ENCODE measurements at places on chromosomes 2 and 18. TPM values are rescaled to one million over a fixed set of nuclear protein-coding genes. Genes with fewer than 3 reads are reported as not detected.
A peak's percentile ranks its signal among the peaks of the same experiment; 100 is the strongest.

DNA sequence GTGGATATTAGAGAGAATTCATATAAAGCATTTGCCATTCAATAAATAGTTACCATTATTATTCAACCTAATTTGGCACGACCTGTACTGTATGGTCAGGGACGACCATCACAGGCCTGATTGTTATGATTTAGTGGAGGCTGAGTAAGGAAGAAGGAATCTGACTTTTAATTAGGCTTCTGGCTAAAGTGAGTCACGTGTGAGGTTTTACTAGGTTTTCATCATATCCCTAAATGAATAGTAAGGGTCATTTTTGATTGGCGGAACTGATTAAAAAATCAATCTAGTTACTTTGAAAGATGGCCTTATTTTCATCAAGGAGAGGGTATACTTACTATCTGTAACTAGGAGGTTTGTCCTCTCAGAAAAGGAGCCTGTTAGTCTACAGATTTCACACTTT is 143.4 kb downstream of the ADCYAP1 start:
- H3K4me3 ChIP-seq: no peak overlapping the region
- no peak for DNase-seq

Gene C18orf54
- 10.2 TPM for total RNA-seq

DNA sequence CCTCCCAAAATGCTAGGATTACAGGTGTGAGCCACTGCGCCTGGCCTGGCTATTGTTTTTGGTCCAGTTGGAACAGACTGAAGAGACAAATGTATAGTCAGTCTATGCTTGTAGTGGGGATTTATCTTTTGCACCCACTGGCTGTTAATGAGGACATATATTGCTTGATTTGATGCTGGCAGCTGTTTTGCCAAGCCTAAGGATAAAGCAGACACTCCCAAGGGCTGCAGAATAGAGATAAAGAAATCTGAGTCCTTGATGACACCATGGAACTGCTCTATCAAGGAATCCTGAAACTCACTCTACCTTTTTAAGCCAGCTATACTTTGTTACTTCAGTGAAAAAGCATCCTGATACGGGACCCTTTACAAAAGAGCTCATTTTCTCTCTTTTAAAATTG is 43.1 kb upstream of the ENOSF1 start:
- DNase-seq: no peak
- no peaks in the 10 kb centered on the region for H3K27me3 ChIP-seq
- H3K36me3 ChIP-seq: peaks cover 12% of the 10 kb centered on the region
- H3K27ac ChIP-seq: no peak overlapping the region

Gene PLB1
- 4.5 TPM for total RNA-seq

DNA sequence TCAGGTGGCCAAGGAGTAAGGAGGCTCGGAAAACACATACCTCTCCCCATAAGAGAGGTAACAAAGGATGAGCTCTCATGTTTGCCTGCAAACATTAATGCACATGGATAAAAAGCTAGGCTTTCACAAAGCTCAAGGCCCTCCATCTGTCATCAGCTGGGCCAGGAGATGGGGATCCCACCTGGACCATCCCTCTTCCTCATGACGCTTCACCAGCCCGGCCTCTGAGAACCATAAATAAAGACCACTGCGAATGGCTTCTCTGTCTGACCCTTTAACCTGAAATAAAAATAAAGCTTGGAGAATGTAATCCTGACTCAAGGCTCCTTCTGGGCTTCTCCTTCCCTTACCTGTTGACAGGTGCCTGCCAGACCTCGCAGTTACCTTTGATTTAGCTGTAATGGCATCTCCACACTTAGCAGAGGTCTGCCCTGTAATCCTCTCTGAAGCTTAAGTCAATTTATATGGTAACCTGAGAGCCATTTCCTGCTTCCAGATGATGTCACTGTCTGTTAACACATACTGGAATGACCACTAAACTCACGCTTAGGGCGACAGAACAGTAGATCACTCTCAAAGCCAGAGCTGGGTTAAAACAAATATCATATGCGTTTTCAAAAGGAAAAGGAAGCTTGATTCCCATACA is 29.3 kb upstream of the FOXI3 start:
- no peaks in the 10 kb centered on the region for H3K36me3 ChIP-seq
- no peak for DNase-seq
- H3K4me1 ChIP-seq: no peaks in the 10 kb centered on the region
- H3K4me3 ChIP-seq: no peak overlapping the region
- H3K27me3 ChIP-seq: no peaks in the 10 kb centered on the region
- H3K27ac ChIP-seq: no peak overlapping the region

Gene SCN7A
- not detected for total RNA-seq

DNA sequence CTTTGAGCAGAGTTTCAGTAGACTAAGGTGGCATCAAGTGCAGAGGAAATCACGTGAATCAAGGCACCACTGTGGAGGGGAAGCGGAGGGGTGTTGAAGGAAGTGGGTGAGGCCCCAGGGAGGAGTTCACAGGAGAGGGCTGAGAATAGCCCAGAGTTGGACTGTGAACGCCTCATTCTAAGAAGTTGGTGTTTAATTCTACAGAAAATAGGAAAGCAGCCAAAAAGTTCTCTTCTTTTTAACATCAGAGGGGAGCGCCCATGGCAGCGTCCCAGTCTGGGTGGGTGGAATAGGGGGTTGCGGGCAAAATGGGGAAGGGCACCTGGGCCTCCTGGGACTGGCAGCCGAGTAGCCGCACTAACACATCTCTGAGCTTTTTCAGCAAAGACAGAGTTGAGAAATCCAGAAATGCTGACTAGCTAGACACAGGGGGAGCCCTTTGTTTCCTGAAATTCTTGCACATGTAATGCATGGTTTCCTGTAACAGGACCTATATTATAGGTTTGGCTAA is 97.0 kb downstream of the NEB start:
- H3K36me3 ChIP-seq: no peaks in the 10 kb centered on the region
- DNase-seq: no peak
- H3K4me3 ChIP-seq: no peak overlapping the region
- H3K4me1 ChIP-seq: no peaks in the 10 kb centered on the region
- H3K27ac ChIP-seq: no peak overlapping the region
- H3K27me3 ChIP-seq: no peaks in the 10 kb centered on the region

- no peaks in the 10 kb centered on the region for H3K36me3 ChIP-seq
- no peak overlapping the region for H3K27ac ChIP-seq
- no peak for DNase-seq
Measured at GRCh38 chr18:10135302-10135926, 221.6 kb downstream of the VAPA start.

DNA sequence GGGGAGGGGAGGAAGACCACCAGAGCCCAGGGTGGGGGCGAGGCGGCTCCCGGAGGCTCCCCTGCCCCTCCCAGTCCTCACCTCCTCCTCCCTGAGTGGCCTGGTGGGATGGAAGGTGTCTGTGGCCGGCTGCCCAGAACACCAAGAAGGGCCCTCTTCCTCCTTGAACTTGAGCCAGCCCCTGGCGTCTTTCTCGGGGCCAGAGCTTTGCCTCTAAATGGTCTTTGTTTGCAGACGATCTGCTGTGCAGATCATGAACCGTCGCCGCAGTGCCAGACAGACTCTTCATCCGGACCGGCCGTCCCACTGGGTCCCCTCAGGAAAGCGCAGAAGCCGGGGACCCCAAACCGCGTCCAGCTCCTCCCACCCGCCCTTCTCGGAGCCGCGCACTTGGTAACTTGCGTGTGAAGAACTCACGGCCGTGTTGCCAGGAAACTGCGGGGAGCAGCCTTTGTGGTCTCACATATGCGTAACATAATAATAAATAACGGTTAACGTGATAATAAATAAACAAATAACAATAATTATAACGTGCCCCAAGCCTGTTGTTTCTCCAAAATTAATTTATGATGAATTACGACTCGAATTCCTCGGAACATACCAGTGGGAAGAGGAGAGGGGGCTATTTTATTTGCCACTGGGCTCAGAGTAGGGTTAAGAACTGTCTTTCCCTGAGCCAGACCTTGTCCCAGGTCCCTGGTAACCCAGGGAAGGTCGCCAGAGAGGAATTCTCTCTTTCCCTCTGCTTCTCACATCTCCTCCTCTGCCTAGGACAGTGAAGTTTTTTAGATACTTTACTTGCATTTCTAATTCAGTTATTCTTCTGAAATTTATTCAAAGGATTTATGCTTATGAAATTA is 41.0 kb downstream of the PTGR3 start:
- no peaks in the 10 kb centered on the region for H3K36me3 ChIP-seq
- H3K4me1 ChIP-seq: peaks cover 14% of the 10 kb centered on the region
- no peaks in the 10 kb centered on the region for H3K27me3 ChIP-seq
- peak; percentile 70 for DNase-seq

GRCh38 chr2:48589170-48589767 is 28.4 kb upstream of the GTF2A1L start:
- H3K4me1 ChIP-seq: no peaks in the 10 kb centered on the region
- no peaks in the 10 kb centered on the region for H3K27me3 ChIP-seq
- no peak overlapping the region for H3K27ac ChIP-seq
- no peaks in the 10 kb centered on the region for H3K36me3 ChIP-seq
- no peak overlapping the region for H3K4me3 ChIP-seq
- DNase-seq: peak; percentile 47

DNA sequence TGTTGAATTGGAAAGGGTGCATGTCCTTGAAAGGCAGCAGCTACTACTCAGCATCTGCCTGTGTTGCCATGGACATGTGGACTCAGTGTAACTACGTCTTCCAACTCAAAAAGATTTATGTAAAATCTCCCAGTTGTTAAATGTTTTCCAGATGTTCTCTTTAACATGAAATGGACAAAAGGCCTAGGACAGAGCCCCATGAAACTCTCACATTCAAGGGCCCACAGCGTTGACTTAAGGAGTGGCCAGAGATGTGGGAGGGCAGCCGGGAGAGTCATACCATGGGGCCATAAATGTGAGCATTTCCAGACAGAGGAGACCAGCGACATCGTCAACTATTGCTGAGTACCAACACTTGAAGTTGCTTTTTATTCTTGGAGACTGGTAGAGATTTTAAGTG is 9.9 kb downstream of the SLC3A1 start:
- H3K27ac ChIP-seq: no peak overlapping the region
- no peaks in the 10 kb centered on the region for H3K27me3 ChIP-seq
- no peaks in the 10 kb centered on the region for H3K36me3 ChIP-seq
- H3K4me1 ChIP-seq: peaks cover 2% of the 10 kb centered on the region

GRCh38 chr18:35948080-35948479 is 24.4 kb upstream of the RMP24 start:
- no peaks in the 10 kb centered on the region for H3K36me3 ChIP-seq
- H3K4me3 ChIP-seq: no peak overlapping the region
- no peak overlapping the region for H3K27ac ChIP-seq
- H3K27me3 ChIP-seq: no peaks in the 10 kb centered on the region
- 0 out of 2 replicates have a peak, but pooled peaks cover 3% of the 10 kb centered on the region for H3K4me1 ChIP-seq
